Upper lobe of right lung (tissue), 1 donor: ENCODE measurements at places on chromosomes 4 and X.

GRCh38 chr4:162015090-162015489 is 148.7 kb downstream of the FSTL5 start:
- no peak for DNase-seq

GRCh38 chr4:24772061-24772705 is 23.2 kb upstream of the SOD3 start:
- DNase-seq, result no peak

- no peak for DNase-seq
These were observed 17.8 kb downstream of the WDR1 start for GRCh38 chr4:10098780-10099160.

DNA sequence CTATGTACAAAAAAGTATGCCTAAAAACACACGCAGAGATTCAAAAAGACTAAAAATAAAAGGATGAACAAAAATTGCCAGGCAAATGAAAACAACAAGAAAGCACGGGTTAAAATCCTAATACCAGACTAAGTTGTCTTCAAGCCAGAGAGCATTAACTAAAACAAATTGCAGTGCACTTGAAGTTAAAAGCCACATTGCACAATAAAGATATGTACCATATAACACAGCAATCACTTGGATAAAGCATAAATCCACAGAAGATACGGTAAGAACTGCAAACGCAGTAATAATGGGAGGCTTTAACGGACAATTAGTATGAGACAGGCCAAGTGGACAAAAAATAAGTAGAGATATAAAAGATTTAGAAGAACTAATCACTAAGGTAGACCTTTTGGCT is 14.9 kb downstream of the CCDC158 start:
- DNase-seq, result no peak

DNA sequence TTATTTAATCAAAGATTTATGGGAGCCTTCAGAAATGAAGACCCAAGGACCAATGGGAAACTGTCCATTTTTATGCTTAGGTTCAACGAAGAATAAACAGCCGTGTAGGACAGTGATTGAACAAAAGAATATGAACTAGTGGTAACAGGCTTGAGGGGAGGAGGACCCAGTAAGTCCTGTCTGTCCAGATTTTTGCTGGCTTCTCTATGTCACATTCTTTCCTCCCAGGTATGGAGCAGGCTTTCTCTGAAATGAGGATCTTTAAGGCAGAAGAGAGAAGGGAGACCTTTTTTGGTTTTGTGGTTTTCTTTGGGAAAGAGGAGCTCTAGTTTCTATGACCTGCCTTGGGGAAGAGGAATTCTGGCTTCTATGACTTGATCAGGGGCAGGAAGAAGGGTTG is 74.1 kb downstream of the BANK1 start:
- DNase-seq, result no peak

DNA sequence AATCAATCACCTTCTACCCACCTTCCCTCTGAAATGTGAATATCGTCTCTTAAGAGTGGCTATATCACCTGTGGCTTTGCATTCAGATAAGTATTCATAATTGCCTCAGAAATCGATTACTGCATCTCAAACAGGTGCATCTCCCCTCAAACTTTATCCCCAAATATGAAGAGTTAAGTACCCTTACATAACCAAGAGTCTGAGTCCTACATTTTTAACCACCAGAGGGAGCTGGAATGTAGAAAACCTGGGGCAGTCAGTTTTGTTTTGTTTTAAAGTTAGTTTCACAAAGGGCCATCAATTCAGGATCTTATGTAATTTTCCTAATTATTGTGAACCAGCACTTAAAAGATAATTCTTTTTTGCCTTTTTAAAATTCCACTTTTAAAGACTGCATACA is 5.7 kb downstream of the TCEANC start:
- no peak for DNase-seq

DNA sequence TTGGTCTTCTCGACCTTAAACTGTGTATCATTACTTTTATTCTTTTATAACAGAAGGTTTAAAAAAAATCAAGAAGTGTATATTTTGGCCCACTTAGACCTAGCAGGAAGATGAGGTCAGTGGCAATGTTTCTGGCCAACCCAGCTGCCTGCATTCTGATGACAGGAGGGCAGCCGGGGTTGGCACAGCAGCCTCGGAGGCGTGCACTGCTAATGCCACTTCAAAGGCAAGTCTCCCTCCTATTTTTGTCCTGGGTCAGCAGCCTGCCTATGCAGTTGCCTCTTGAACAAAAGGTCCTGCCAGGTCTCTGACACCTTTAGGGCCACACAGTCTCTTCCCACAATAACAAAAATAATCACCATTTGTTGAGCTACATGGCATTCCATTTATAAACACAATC is 89.4 kb upstream of the MYOZ2 start:
- DNase-seq, result peak; percentile 75
